ENCODE measurements at places on chromosomes 11 and 22.

- DNase-seq = no peak
These were observed 141.6 kb downstream of the EFCAB6 start for GRCh38 chr22:43670513-43670912.

- DNase-seq = no peak
These were observed 119.6 kb downstream of the NAV2 start for GRCh38 chr11:19832086-19832750.

- DNase-seq = no peak
These were observed 90.1 kb downstream of the ETS1 start for GRCh38 chr11:128497061-128497775.

DNA sequence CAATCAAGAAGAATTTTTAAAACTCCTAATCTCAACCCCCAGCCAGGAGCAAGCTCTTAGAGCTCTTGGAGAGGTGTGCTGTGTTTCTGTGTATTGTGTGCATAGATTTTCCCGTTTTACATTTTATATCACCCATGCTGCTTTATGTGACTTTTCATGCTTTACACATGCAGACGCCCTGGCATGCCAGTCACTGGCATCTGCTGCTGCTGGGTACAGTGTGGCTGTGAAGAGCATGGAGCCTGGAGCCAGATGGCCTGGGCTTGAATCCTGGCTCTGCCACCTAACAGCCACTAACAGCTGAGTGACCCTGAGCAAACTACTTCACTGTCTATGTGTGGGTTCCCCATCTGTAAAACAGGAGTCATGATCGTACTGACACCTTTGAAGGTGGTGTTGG is 23.1 kb downstream of the POLR3H start:
- no peak for DNase-seq
